ENCODE measurements at places on chromosomes 3 and 15.
A peak's percentile ranks its signal among the peaks of the same experiment; 100 is the strongest.

DNA sequence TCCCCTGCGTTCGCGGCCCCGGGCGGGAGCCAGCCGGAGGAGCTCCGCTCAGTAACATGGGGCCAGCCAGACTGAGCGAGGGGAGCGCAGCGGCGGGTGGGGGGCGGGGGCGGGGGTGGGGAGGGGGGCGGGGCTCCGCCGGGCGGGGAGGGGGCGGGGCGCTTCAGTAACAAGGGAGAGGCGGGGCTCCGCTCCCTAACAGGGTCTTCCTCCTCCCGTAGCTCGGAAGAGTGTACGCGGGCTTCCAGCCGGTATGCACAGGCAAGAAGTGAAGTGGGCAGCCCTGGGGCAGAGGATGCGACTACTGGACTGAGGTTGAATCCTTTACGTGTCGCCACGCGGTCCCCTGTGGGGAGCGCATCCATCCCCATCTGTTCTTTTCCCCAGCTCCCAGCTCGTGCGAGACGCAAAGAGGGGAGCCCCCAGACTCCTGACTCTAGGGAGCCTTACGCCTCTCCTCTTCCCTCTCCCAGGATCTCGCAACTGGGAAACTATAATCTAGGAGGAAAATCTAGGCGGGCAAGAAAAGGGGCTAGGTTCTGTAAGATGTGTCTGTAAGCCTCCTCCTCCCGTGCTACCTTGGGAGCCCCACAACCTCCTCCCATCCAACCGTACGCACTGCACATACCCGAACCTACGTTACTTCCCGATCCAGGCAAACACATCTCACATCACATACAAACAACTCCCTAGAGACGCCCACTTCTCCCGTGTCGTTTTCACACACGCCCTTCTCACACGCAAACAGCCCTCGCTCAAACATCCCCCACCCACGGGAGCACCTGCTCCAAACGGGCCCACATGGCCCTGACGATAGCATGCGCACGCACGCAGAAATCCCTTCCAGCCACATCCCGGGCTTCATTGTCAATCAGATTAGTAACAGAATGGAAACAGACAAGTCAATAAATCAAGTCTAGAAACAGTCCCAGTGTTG, at the start of gene SHF:
Gene SHF, minus strand, starts transcription at position 73 of the 937 bp plus-strand sequence. Its CDS starts 15 bp downstream, at position 58.
- DNase-seq = no peak

DNA sequence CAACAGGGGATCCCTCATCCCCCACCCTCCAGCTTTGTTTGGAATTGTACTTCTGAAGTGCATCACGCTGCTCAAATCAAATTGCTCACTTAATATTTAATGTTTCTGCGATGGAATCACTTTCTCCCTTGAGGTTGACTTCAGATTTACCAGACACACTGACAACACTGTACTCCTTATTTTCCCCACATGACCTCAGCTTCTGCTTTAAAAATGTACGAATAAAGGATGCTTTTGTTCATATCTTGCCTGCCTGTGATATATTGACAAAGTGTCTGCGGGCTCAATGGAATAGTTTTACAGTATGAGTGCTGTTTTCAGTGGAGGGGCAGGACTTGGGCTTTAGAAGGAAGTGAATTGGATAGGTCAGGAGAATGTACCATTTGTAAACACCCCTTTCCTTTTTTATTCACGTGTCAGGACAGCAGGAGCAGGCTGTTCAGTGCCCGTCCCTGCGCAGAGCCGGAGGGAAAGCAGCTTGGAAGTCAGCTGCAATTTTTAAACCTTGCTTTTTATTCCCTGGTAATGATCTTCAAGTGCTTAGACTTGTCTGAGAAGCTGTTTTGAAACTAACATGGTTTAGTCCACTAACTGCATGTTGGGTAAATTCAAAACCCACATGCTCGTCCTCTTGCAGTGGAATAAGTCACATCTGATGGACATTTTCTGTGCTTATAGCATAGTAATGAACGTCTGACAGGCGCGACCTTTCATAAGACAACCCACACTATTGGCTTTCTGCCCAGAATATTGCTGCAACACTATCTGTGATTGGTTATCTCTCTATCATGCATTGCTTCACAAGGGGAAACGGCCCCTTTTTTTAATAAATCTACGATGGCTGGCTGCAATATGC, 29.9 kb downstream of the MBNL1 start:
- peak; percentile 54 for DNase-seq

GRCh38 chr15:60822403-60822802, 343.5 kb upstream of the ICE2 start:
- DNase-seq = no peak

GRCh38 chr15:62453375-62453774, 288.3 kb upstream of the C2CD4B start:
- DNase-seq = no peak

DNA sequence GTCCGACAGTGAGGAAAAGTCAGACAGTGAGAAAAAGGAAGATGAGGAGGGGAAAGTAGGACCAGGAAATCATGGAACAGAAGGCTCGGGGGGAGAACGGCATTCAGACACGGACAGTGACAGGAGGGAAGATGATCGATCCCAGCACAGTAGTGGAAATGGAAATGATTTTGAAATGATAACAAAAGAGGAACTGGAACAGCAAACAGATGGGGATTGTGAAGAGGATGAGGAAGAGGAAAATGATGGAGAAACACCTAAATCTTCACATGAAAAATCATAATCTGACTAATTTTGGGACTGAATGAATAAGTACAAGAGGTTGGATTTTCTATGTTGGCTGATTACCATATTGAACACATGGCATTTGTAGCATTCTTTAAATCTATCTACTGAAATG, 26.2 kb downstream of the SEC62 start:
- no peak for DNase-seq

DNA sequence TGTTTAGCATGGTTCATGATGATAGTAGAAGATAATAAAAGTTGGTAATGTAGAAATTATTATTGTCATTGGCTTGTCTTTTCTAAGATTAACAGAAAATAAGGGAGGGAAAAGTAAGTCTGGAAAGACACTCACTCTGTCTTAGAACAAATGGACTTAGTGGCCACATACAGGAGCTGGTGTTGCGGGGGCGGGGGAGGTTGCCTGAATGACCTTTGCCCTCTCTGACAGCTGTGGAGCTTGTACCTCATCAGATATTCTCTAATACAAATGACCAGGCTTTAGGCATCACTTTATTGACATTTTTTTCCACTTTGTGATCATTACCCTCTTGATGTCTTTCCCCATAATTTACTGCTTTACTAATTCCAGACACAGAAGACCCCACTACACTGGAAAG, 5.9 kb downstream of the TAGLN3 start:
- no peak for DNase-seq

DNA sequence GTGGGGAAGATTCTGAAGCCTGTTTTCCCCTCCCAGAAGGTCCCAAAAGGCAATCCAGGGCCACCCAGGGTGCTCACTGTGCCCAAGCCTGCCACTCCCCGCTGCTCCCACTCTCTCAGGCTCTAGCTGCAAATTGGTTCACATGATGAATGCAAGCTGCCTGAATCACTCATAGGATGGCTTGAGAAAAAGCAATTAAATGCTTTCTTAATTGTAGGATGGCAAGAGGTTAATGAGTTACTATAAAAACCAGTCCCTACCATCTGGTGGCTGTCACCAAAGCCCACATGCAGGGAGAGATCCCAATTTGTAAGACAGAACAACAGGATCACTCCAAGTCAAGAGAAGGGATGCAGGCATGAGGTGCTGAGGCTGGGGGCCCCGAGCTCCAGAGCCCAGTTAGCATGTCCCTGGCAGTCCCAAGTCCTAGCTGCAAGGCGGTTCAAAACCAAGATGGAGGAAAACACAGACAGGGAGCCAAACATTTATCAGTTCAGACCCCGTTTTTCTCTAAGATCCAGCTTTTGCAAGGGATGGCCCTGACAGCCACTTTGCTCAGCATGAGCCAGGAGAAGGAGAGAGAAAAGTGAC, 207.1 kb downstream of the UACA start:
- no peak for DNase-seq

DNA sequence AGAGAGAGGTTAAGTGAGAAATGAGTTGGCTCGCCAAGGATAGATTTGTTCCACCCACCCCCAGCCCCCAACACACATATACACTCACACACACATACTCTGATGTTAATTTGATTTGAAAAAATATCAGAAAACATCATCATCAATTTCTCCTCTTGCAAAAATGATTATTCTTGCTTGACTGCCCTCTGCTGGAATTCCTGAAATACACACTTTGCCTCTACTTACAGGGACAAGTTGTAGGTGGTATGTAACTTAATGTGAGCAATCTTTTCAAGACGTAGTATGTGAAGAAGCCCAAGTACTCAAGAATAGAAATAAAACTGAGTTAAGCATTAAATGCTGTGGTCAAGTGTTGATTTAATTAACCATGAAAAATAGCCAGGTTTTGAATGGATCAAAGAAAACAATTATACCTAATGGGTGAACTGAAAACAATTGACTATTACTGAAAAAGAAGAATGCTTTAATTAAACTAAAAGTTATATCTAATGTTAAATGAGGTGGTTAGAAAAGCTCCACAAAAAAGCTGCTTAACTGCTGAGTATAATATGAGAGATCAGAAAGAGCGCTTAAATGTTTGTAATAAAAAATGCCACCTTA, 46.6 kb upstream of the MDFIC2 start:
- DNase-seq = peak; percentile 26

- DNase-seq = no peak
Measured at GRCh38 chr15:45802140-45802539, 167.3 kb downstream of the SQOR start.

DNA sequence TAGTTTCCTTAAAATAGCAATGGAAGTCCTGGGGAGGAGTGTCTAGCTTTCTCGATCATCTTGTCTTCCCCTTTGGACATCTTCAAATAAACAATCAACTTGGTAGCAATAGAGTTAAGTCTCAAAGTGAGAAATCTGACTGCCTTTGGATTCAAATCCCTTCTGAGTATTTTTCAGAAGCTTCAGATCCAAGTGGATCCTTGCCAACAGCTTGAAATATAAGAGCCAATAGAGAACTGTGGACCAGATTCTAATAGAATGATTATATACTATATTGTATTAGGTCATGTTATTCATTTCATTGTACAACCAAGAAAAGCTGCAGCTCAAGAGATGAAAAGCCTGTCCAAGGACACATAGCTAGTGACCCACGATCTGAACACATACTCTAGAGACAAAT, 60.2 kb downstream of the SYNPR start:
- no peak for DNase-seq

GRCh38 chr15:42843699-42844098, 76.9 kb downstream of the TTBK2 start:
- DNase-seq = no peak

GRCh38 chr3:197953881-197954280, 3.9 kb downstream of the RPL35A start:
- no peak for DNase-seq
